ENCODE measurements at places on chromosomes 5 and 9. TPM values are rescaled to one million over a fixed set of nuclear protein-coding genes. Genes with fewer than 3 reads are reported as not detected.

PCDHB10 gene
- not detected for total RNA-seq

IL3 gene
- 9.7 TPM for total RNA-seq

LURAP1L gene
- total RNA-seq, result not detected

MLLT3 gene
- total RNA-seq, result 43.6 TPM

GARIN3 gene
- 0.47 TPM for total RNA-seq

KCNN2 gene
- total RNA-seq, result not detected

SLC45A2 gene
- total RNA-seq, result 0.33 TPM

RNF180 gene
- total RNA-seq, result not detected

LEAP2 gene
- 1.5 TPM for total RNA-seq

INIP gene
- 38.4 TPM for total RNA-seq

All from activated naive CD4-positive, alpha-beta T cell treated with anti-CD3 and anti-CD28 coated beads, Interleukin-2, amount 50 U/mL, for 72 hours (primary cell).